ENCODE measurements at places on chromosomes 1 and 21.

DNA sequence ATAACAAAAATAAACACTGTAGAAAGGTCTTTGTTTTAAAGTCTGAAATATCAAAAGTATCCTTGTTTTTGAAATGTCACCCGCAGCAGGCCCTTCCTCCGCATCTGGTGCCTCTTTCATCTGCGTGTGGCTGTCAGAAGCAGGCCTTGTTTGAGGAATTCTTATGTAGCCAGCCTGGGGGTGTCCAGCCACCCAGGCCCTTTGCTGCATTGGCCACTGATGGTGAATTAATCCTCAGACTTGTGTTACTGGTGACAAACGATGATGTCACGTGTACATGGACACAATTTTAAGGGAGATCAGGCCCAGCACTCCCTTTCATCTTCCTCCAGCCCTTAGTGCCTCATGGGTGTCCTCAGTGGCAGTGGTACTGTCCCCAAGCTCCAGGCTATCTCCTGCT is 208.0 kb upstream of the GALNT2 start:
- no peak for DNase-seq

GRCh38 chr21:25373126-25374082 is 233.9 kb downstream of the MRPL39 start:
- no peak for DNase-seq

- no peak for DNase-seq
Observed at GRCh38 chr1:87632232-87632631, 303.6 kb downstream of the LMO4 start.

DNA sequence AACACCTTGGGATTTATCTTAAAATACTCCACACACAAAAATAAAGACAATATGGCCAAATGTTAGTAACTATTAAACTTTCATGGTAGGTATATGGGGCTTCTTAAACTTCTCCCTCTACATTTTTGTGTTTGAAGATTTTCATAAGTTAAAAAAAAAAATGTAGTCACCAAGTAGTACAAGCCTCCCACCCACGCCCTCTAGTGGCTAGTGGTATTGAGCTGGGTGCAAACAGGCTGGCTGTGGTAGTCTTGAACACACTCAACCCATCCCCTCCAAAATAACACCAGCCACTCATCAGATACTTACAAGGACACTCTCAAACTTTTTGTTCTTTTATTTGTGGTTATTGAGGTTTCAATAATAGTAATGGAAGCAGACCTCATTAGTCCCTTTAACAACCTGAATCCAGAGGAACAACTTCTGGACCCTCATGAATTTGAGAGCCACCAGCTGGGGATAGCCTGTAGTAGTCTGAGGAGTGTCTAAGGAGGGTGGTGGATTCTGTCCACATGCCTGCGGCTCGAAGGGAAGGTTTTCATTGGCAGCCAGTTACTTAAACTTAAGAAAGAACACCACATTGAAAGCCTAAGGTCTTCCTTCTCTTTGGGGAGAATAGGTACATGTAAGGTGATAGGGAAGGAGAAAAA is 15.6 kb downstream of the RD3 start:
- DNase-seq, result peak; percentile 64

- no peak for DNase-seq
Observed at GRCh38 chr1:6342056-6342455, 51.5 kb downstream of the ACOT7 start.

- DNase-seq, result no peak
Observed at GRCh38 chr1:18938707-18939070, 17.8 kb downstream of the IFFO2 start.

- DNase-seq, result no peak
Observed at GRCh38 chr1:46084553-46085451, 47.6 kb downstream of the PIK3R3 start.

DNA sequence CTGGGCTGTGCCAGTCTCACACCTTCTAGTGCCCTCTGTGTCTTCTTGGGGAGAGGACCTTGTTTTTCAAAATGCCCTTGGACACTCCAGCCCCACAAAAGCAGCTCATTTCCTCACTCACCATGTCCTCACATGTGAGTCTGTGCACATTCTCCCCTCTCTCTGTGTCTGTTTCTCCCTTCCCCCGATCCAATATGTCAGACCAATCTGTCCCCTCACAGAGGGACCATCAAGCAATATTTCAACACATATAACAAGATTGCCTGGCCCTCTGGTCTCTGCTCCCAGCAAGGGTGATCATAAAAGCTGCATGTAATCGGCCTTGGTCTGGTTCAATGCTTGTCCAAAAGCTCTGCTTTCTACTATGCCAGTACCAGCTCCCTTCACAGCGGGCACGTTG is 261.2 kb downstream of the MATN1 start:
- DNase-seq, result no peak

DNA sequence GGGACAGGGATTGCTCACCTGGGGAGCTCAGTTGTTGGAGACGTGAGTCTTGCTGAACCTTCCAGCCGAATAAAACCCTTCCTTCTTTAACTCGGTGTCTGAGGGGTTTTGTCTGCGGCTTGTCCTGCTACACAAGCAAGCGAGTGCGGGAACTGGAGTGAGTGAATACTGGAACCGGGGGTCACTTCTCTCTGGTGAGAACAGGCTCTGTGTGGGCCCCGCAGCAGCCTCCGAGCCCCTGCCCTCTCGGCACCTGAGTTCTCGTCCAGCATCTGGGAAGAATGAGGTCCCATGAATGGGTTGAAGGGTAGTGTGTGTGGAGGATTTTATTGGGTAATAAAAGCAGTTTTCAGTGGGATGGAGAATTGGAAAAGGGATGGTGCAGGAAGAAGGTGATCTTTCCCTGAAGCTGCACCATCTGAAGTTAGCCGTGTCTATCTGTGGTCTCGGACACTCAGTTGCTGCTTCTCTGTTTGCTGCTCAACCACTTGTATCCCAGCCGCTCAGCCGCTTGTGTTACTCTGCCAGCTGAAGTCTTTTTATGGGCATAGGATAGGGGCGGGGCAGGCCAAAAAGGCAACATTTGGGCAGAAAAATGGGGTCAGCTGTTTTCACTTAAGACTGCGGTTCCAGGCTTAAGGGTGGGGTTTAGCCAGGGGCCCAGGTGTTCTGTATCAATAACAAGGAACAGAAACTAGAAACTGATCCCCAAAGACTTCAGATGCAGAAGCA is 450.6 kb upstream of the CAMK1G start:
- no peak for DNase-seq

DNA sequence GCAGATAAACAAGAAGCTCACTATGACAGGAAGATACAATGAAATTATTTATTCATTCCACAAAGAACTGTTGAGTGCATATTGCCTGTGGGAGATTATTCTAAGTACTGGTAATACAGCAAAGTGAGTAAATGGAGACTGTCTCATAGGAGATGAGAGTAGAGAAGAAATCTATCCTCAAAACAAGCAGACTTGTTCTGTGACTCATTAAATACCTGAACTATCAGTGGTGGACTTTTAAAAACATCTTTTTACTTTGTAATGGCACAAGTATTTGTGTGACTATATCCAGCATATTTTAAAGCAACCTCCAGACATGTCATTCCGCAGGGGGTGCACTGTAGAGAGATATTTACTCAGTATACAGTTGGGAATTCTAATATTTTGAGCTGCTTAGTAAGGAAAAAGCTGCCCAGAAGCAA is 259.2 kb downstream of the FMN2 start:
- DNase-seq, result no peak

DNA sequence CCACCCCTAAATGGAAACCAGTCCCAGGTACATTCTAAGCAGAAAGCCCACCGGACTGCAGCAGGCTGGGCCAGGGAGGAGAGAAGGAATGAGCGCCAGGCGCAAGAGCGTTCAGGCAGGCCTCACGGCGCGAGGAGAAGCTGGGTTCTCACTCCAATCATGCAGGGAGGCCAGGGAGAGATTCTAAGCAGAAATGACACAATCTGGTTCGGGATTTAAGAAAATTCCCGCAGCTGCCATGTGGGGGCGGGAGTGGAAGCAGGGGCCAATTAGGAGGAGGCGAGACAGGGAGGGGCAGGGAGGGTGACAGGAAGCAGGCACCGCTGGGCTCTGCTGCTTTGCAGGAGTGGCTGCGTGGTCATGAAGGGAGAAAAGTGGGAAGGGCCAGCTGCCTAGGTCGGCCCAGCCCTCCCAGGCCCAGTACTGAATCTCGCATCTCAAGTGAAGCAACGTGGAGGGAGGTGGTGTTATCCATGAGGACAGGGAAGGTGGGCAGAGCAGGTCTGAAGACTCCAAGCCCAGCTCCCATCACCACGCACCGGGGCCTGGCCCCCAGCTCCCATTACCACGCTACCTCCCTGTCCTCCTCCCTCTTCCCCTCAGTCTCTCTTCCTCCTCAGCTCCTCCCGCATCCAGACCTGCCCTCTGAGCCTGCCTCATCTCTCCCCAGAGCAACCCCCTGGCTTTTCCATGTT is 11.8 kb downstream of the NPHP4 start:
- no peak for DNase-seq

DNA sequence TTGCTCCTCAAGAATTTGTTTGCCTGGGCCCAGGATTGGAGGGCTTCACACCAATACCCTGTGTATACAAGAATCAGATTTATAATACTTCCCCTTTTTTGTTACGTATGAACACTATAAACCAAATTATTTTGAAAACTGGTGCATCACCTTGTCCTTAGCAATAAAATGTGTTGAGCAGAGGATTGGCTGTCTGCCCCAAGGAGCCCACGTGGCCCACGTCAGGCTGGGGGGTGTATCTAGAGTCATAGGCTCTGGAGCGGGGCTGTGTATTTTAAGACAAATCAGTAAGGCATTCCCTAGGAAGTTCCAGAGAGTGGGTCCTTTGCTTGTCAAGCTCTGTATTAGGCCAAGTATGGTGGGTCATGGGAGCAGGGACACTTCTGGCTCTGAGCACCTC is 2.0 kb upstream of the ST3GAL3 start:
- DNase-seq, result no peak

DNA sequence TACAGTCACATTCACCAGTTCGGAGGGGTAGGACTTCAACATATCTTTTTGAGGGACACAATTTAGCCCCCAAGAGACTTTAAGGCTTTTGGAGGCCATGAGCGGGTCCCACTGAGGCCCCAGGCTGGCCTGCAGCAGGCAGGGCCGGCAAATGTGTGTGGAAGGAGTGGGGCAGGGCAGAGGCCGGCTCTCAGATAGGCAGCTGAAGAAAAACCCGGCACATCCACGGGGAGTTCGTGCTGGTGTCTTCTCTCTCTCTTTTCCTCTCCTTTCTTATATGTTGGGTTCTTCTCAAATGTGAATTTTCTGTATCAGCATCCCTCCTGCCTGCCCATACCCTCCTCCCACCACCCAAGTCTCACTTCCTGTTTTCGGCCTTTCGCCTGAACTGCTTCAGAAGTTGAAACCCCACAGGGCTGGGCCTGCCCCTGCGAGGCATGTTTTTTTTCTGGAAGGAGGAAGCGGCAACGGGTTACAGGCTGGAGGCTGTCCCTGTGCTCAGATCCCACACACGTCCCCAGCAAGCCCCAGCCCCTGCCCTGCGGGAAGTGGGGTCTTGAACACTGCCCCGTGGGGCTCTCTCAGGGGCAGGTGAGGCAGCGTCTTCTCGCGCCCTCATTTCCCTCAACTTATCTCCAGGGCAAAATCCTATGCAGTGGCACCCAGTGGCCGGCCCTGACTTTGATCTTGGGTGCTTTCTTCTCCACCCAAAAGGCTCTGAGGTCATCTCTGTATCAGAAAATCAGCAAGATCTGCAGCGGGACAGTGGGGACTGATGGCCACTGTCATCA is 9.7 kb upstream of the UMODL1 start:
- no peak for DNase-seq

DNA sequence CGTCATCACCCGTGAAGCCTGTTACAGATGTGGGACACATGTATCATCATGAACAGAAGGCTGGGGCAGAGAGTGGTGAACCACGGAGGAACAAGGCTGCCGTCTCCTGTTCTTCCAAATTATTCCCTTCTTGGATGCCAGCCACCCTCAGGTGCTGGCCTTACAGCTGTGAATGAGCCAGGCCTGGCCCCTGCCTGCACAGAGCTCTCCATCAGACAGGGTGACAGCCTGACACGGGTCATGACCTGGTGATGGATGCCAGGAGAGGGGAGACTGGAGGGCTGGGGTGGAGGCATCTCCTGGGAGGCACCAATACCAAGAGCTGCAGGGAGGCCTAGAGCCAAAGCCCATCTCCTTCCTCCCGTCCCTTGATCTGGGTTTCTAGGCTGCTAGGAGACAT is 230.0 kb upstream of the C1orf174 start:
- no peak for DNase-seq

- no peak for DNase-seq
Observed at GRCh38 chr1:235450886-235451483, 53.3 kb downstream of the B3GALNT2 start.

- peak; percentile 62 for DNase-seq
Observed at GRCh38 chr1:112501810-112502641, 6.7 kb upstream of the WNT2B start.

DNA sequence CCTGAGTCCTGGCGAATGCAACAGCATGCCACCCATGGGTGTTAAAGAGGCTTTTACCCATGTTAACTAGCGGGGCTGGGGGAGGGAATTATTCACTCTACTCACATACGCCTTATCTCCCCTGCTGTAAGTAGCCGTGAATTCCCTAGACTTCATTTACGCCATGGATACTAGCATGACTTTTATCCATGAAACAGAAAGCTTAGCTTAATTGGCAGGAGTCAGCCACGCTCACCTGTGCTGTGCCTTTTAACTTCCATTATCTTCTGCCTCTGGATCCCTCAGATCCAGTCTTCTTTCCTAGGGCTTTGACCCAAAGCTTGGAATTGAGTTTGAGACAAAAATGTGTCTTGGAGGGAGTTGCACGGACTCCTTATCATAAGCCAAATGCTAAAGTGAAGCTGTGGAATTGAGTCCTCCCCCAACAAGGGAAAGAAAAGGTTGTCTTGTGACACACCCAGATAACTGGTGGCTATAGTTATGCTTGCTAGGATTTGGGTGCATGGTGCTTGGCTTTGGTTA is 9.7 kb upstream of the NASP start:
- DNase-seq, result no peak

- DNase-seq, result no peak
Observed at GRCh38 chr1:91768786-91769725, 116.9 kb downstream of the TGFBR3 start.

GRCh38 chr1:223887747-223888418 is 42.1 kb upstream of the TP53BP2 start:
- no peak for DNase-seq
